ENCODE measurements at places on chromosomes 2 and 18.

GRCh38 chr2:200408428-200409316, 101.2 kb downstream of the KCTD18 start:
- DNase-seq, result no peak

DNA sequence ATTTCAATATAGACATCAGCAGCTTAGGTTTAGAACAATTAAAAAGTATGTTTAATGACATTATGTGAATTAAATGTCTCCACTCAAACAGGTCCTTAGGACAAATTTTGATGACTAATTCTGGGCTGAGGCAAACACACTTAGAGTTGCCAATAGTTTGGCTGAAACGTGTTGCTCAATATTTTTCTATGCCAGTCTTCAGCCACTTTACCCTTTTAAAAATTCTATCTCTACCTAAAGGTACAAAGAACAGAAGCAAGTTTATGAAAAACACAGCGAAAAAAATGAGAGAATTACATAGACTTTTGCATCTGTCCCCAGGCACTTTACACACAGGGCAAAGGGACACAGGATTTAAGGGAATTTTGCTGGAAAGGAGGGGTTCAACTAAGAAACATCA, 4.5 kb downstream of the IDH1 start:
- no peak for DNase-seq

- DNase-seq, result no peak
Measured at GRCh38 chr2:236656721-236657120, 87.1 kb downstream of the ACKR3 start.

DNA sequence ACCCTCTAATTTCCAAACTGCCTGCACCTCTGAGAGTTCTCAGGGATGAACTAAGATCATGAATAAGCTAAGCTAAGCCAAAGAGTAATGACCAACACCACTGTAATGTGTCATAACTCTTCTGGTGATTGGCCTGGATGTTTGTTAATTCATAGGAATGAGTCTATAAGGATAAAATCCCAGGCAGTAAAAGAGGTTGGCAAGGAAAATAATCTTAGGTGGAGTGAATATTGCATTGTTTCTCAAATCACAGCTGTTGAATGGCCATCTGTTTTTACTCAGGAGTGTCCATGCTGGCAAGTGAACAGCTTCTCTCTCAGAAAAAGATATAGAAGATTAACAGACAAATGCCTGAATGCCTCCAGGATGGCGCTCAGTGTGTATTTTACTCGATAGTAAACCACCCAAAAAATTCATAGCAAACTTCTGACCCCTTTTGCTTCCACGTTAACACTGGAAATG, 60.8 kb upstream of the GLS start:
- no peak for DNase-seq

- DNase-seq, result no peak
Measured at GRCh38 chr2:191410646-191411436, 165.6 kb downstream of the MYO1B start.

GRCh38 chr18:48943333-48943732, 7.4 kb downstream of the SMAD7 start:
- DNase-seq, result no peak

DNA sequence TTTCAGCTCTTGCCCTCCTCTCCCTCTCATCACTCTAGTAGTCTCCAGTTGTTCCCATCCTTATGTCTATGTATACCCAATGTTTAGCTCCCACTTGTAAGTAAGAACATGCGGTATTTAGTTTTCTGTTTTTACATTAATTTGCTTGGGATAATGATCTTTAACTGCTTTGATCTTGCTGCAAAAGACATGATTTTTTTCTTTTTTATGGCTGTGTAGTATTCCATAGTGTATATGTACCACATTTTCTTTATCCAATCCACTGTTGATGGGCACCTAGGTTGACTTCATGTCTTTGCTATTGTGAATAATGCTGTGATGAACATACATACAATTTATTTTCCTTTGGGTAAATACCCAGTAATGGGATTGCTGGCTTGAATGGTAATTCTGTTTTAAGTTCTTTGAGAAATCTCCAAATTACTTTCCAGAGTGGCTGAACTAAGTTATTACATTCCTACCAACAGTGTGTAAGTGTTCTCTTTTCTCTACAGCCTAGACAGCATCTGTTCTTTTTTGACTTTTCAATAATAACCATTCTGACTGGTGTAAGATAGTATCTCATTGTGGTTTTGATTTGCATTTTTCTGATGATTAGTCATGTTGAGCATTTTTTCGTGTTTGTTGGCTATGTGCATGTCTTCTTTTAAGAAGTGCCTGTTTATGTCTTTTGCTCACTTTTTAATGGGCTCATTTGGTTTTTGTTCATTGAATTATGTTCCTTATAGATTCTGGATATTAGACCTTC, 179.6 kb upstream of the SLC39A10 start:
- no peak for DNase-seq

DNA sequence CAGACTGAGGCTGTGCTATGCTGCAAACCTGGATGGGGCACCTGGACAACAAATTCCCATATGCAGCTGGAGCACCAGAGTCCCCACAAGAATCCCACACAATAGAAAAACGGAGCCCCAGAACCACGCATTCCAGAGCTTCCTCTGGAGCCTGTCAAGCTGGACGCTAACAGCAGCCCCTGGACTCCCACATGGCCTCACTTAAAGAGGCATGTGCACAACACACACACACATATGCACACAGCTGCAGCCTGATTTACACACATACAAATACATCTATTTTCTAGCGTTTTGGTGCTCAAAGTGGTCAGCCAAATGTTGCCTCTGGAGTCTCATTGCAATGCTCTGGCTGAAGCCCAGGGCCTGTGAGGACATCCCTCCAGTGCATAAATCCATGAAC, 632.7 kb upstream of the ID2 start:
- DNase-seq, result no peak

- no peak for DNase-seq
Measured at GRCh38 chr2:136051001-136051724, 65.7 kb upstream of the DARS1 start.

DNA sequence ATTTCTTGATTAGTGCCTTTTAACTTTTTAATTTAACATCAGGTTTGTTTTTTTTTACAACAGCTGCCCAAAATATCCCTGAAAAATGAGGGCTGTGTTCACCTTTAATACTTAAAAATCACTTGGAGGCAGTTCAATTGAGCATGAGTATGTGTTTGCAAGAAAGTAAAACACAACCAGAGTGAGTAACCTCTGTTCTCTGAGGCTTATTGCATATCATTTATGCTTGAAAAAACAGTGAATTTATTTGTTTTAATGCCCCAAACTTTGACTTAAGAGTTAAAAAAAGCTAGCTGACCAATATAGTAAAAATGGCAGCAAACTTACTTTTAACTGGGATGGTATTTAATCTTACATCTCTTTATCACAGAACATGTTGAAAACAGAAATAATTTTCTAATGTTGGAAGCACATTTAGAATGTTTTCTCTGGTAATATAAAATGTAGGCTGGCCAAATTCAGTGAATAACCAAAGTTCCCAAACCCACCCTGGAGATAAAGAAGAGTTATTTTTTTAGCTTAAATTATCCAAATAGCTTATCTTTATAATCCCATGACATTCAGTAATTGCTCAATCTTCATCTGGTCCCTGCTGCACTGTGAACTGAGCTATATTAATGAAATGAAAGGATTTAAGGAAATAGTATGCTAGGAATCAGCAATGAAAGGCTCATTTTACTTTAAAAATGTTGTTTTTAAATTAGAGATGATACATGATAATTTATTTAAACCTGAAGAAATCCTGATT, 24.8 kb upstream of the EFEMP1 start:
- DNase-seq, result no peak

DNA sequence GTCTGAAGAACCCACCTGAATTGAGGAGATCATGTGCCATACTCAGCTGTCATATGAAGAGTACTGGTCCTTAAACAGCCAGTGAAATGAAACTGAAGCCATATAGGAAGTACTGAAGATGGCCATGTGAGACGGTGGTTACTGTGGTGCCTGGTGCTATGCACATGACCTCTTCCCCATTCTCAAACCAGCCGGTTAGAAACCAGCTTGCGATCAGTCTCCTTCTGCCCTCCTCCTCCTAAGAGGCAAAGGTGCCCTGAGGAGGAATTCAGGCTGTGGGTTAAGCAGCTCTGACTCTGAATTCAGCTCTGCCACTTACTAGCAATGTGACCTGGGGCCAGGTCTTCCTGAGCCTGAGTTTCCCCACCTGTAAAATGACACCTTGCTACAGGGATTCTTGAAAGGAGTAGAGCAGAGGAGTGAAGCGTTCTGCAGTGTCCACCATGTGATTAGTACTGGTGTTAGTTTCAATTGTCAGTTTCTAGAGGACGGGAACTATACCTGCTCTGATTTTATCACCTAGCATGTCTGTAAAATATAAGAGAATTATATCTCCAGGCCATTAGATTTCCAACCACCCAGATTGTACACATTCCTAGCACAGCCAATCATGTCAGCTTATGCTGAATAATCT, 5.1 kb downstream of the FECH start:
- no peak for DNase-seq

DNA sequence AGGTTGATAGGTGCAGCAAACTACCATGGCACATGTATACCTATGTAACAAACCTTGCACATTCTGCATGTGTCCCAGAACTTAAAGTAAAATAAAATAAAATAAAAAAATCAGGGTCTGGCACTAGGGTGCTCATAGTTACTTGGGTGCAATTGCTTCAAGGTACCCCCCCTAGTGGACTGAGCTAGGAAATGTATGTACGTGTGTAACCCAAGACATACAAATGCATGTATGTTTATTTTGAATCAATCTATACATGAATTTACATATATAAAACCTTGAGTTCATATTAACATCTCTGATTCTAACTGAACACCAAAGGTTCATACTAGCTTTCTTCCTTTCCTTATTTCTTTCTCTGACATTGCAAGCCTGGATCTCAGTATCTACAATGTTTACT, 51.5 kb downstream of the USP37 start:
- DNase-seq, result no peak

- DNase-seq, result no peak
Measured at GRCh38 chr2:15557887-15558311, 3.2 kb downstream of the NBAS start.

DNA sequence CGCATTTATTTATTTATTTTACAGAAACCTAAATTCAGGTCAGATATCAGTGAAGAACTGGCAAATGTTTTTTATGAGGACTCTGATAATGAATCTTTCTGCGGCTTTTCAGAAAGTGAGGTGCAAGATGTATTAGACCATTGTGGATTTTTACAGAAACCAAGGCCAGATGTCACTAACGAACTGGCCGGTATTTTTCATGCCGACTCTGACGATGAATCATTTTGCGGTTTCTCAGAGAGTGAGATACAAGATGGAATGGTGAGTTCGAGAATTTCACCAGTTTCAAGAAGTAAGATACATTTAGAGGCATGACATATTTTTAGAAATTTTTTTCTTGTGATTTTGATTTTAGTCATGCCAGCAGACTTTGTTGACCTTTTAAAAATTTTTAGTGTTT, 4.6 kb downstream of the CDCA7 start:
- DNase-seq, result no peak

- no peak for DNase-seq
Measured at GRCh38 chr2:45684756-45685155, 33.3 kb downstream of the PRKCE start.

DNA sequence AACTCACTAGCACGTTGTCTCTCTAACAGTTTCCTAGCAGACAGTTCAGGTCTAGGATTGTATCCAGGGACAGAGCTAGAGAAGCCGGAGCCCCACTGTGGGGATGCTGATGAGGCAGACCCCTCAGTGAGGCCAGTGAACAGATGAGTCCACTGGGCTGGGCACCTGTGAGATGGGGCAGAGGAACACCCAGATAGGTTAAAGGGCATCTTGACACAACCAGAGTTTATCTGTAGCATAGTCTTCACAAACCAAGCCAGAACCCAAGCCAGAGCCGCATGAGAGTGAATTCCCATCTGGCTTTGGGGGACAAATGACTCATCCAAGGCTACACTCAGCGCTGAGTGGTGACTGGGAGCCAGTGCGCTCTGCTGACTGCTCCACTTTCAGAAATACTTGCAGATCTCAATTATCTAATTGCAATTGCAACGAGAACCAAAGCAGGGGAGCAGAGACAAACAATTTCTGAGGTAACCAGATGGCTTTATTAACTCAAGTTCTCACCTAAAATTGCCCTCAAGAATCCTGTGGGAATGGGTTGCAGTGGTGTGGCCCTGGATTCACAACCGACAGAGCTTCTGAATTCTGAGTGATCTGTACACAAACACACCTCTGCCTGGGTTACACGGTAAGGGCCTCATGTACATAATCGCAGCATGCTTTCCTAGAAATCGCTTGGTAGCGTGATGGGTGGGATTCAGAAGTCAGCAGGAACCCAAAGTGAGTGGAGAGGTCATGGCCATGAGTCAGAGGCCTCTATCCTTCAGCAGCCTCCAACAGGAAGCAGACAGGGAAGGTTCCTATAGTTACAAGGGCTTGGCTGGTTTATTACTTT, 48.7 kb upstream of the MSH2 start:
- DNase-seq, result no peak

DNA sequence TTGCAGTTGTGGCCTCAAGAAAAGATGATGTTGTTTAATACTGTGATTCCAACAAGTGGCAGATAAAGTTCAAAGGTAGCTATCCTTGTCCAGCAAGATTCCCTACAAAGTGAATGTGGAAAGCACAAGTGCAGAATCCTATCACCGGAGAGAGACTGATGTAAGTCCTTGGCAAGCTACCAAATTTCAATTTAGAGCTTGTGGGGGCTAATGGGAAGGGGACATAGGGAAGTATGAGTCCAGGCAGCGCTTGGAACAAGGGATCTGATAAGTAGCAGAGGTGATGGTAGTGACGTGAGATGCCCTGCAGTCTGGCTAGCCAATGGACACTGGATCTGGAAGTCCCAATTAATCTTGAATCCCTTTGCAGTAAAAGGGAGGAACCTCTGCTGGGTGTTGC, 165.2 kb upstream of the DTNA start:
- DNase-seq, result no peak

DNA sequence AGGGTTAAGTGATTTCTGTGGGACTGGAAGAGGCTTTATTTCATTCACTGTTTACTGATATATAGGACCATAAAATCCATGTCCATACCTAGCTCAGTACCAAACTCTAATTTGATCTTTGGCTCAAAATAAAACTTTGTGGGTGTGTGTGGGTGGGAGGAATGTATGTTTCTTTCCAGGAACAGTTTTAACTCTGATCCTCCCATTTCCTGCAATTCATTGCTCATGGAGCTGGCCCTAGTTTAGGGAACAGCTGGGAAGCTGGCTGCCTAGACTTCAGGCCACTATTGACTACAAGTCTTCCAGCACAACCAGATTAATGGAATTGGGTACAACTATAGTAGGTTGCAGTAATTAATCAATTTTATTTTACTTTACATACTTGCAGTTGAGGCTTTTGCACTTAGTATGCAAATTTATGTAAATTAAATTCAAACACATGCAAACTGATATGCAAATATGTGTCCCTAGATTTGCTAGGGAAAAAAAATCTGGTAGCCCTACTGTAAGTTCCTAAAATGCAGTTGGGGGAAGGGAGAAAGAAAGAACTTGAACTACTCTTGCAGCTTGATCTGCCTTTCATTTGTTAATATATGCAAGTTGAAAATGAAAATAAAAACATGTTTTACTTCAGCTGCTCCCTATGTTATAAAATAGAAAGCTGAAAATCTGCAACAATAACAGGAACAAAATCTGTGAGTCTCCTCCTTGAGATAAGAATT, 1070.3 kb upstream of the CELF4 start:
- no peak for DNase-seq

GRCh38 chr18:78757014-78757413, 222.6 kb upstream of the SALL3 start:
- DNase-seq, result no peak
